ENCODE measurements at places on chromosomes 3 and 15.

DNA sequence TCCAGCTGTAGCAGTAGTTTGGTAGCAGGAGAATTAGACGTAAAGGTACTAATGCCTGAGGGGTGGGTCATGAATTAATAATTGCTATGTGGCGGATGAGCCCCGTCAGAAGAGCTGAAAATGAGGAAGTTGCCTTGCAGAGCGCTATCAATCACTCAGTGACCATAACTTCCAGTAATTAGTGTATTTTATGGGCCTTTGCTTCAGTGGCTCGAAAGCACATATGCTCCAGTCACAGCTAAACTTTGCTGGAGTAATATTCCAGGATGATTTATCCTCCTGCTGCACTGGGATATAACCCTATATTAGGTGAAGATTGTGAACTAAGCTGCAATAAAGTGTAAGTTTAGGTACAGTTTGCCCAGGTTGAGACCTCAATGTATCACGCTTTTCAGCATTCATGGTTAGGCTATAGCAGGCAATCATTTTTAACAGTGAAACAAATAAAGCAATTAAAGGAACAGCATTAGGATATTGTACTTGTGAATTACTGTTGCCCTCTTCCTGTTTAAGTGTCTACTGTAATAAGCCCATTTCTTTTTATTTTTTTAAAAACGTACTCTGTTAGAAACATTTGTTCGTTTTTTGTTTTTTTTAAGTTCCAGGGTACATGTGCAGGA, 104.6 kb upstream of the SKOR1 start:
- no peak for DNase-seq

GRCh38 chr3:136982520-136983138, 24.8 kb downstream of the IL20RB start:
- DNase-seq, result no peak

- DNase-seq, result no peak
Measured at GRCh38 chr3:9110802-9111201, 138.6 kb downstream of the SRGAP3 start.

DNA sequence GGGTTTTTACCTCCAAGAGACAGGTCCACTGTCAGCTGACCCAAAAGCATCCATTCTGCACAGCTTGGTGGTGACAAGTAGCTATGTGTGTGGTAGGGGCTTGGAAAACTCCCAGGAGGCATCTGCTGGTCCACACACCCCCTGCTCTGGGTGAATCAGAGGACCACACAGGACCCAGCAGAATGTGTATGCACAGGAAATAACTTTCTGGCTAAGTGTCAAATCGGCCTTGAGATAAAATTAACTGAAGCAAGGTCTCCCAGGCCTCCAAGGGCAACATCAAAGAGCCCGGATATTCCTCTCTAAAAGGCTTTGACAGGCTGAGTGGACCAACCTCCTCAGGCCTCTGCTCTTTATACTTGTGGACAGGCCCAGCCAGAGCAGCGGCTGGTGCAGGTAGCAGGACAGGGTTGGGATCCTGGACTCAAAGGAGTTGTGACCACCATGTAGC, 66.5 kb downstream of the CTNNB1 start:
- DNase-seq, result peak; percentile 53

- peak; percentile 57 for DNase-seq
Measured at GRCh38 chr3:115623044-115623868, at the start of gene GAP43. Gene GAP43 (plus strand): TSS chr3:115623510. CDS start chr3:115623690, 180 bp downstream.

DNA sequence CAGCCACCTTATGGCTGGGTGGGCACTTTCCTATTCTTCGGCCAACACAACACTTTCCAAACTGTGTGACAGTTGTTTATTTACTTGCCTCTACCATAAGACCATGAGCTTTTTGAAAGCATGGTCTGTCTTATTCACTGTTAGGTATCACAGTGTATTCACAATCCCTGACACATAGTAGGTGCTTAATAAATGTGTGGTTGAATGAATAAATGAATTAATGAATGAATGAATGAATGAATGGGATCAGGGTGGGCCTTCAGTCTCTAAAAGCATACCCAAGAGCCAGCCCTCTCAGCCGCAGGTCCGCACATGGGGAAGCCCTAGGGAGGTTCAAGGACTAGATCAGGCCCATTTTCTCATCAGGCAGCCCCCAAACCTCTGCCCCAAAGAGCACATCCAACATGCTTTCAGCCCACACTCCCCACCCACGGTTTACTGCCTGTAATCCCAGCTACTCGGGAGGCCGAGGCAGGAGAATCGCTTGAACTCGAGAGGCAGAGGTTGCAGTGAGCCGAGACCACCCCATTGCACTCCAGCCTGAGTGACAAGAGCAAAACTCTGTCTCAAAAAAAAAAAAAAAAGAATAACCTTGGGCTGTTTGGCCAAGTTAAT, 95.9 kb downstream of the LIPC start:
- no peak for DNase-seq

DNA sequence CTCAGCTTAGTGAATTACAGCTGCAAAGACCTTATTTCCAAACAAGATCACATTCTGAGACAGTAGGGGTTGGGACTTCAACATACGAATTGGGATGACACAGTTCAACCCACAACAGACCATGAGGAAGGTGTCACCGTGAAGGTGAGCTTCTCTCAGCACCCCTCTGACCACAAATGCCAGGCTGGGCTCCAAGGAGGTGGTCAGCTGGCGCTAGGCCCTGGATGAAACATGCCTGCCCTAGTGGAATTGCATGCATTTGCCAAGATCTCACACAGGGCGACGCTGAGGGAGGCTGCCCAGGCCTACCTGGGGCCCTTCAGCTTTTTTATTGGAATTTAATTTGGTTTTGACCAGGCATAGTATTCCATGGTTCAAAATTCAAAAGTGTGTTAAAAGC, 1.8 kb downstream of the CFAP100 start:
- no peak for DNase-seq

DNA sequence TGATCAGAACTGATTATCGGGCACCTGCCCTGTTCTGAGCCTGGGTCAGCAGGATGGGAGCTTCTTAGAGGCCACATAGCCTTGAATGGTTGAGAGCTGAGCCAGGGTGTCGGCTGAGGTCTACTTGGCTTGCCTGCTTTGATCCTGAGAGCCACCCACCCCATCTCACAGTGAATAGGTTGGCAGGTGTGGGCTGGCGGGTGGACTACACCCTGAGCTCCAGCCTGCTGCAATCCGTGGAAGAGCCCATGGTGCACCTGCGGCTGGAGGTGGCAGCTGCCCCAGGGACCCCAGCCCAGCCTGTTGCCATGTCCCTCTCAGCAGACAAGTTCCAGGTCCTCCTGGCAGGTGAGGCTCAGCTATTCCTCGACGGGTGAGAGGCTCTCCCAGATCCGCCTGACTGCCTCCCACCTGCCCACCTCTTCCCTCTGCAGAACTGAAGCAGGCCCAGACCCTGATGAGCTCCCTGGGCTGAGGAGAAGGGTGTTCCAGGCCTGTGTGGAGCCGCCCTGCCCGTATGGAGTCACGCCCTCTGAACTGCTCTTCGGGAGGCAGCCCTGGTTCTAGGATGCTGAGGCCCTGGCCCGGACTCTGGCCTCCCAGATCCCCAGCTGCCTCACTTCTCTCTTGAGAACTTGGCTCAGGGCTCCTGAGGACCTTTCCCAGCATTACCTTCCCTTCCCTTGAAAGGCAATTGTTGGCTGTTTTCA, 3.8 kb downstream of the COMMD4 start:
- DNase-seq, result no peak

DNA sequence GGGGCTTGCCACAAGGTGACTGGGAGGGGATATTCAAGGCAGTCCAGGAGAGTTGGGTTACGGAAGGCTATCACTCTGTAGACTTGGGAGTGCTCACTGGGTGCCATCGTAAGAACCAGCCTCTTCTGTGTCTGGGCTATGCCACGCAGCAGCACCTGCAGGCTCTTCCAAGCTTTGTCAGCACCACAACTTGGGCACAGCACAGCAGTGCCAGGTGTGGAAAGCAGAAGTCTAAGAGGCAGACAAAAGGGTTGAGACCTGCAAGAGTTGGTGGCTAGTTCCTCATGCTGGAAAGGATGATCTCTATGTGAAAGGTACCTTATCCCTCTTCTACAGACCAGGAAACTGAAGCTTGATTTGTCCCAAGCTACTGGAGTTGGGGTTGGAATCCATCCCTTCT, 15.8 kb downstream of the CX3CR1 start:
- DNase-seq, result no peak

- peak; percentile 17 for DNase-seq
Measured at GRCh38 chr3:100210772-100211135, 50.0 kb upstream of the TBC1D23 start.

DNA sequence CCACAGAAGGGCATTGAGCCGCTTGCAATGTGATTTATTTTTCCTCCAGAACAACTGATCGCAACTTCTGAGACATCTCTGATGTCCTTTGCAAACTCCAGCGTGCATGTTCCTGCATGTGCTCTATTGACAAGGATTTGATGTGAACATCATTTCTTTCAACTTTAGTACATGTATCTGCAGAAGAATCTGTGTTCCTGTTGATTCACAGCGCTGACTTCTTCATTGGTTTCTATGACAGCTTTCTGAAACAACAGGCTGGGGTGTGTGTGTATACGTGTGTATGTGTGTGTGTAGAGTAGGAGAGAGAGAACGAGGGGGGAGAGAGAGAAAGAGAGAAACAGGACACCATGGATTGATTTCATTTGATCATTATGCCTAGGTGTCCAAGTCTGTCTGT, 56.7 kb upstream of the CMTM8 start:
- peak; percentile 66 for DNase-seq

DNA sequence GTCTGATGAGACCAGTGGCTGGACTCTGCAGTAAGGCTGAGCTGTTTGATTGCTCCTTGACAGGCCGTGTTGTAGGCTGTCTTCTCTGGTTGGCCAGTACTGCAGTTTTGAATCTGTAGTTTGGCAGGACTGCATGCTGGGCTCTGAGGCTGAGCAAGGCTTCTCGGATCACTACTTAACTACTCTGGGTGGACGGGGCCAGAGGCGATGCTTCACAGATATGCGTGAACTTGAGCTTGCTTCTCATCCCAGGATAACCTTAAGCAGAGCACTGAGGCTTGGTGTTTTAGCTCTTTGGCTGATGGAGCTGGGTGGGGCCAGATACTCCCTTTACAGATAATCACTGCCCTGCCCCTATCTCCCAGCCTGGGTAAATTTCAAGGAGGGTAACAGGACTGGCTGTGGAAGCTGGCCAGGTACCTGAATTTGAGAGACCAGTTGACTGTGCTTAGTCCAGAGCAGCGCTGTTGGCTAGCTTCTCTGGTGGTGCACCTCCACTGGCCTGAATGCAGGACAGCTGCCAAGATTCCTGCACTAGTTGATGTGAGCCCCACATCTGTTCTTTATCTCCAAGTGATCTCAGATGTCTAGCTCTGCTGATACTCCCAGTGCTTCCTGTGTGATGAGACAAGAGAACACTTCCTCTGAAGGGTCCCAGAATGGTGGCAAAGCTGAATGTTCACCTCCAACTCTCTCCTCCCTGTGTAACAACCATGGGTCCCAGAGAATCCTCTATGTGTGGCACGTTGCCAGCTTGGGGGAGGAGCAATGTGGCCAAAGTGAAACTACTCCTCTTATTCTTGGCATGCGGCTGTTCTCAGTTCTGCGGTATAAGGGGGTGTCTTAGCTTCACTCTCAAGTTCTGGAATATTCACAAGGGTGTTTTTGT, 37.9 kb downstream of the RPL39L start:
- peak; percentile 14 for DNase-seq

- DNase-seq, result no peak
Measured at GRCh38 chr3:192409201-192409837, 318.0 kb downstream of the FGF12 start.

- no peak for DNase-seq
Measured at GRCh38 chr15:35690089-35690488, 144.1 kb upstream of the DPH6 start.

DNA sequence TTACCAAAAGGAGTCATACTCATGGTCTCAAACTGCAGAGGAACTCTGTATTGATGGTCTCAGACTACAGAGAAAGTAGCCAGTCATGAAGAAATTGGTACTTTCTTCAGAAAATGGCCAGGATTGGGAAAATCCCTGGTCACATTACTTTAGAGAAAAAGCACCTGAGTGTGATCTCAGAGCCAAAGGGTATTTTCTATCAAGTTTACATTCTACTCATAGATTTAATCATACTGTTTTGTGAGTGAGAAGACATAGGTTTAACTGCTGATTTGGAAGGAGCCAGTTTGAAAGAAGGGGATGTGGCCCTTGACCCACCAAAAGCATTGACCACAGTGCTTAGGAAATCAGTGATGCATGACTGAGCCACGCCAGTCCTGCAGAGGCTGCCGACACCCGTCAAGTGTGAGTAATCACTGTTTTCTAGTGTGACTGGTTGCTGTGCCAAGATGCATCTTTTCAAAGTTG, 203.6 kb downstream of the AKAP13 start:
- peak; percentile 89 for DNase-seq

DNA sequence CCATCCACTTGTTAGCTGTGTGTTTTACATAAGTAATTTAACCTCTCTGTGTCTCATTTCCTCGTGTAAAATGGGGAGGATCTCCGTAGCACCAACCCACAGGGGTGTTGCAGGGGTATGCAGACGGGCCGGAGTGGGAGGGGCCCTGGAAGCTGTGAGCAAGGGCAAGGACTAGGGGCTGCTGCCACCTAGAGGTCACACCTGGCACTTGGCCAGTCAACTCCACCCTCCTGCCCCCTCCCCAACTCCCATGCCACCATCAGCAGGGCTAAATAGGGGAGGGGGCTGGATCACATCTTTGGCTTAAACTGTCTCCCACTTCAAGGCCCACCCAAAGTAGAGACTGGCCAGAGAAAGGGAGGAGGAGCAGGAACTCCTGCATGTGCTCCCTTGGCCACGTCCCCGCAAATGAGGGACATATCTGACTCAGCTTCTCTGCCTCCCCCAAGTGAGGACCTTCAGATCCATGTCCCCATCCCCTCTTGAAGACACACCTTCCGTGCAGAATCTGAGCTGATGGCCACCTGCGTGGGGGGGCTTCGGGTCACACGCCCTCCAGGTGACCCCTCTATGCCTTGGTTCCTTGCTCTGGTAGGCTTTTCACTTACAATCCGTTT, 2.6 kb downstream of the CCDC9B start:
- DNase-seq, result no peak

GRCh38 chr15:85047271-85047948, 65.8 kb downstream of the PDE8A start:
- DNase-seq, result peak; percentile 76

GRCh38 chr3:171542976-171543375, 82.8 kb upstream of the TNIK start:
- DNase-seq, result peak; percentile 22

- no peak for DNase-seq
Measured at GRCh38 chr3:111547631-111548030, 5.6 kb downstream of the CD96 start.

DNA sequence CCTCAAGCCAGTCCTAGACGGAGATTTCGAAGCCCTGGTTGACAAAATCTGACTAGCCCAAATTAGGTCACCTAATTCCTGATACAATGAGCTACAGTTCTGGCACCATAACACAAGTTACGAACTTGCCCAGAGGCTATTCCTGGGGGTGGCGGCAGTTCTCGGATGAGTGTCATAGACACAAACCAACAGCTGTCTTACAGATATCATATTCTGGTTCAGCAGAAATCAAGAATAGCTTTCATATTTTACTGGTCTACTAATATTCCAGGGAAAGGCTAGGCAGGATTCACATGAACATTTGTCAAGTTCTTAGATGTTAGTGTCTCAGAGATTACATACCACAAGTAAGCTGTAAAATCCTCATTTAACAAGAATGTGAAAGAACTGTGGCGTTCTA, 8.8 kb downstream of the ANAPC13 start:
- no peak for DNase-seq

GRCh38 chr3:114745322-114746240, 401.5 kb downstream of the ZBTB20 start:
- DNase-seq, result peak; percentile 61

Data from bronchial epithelial cell (primary cell).